ENCODE measurements at places on chromosomes 7 and 10.

DNA sequence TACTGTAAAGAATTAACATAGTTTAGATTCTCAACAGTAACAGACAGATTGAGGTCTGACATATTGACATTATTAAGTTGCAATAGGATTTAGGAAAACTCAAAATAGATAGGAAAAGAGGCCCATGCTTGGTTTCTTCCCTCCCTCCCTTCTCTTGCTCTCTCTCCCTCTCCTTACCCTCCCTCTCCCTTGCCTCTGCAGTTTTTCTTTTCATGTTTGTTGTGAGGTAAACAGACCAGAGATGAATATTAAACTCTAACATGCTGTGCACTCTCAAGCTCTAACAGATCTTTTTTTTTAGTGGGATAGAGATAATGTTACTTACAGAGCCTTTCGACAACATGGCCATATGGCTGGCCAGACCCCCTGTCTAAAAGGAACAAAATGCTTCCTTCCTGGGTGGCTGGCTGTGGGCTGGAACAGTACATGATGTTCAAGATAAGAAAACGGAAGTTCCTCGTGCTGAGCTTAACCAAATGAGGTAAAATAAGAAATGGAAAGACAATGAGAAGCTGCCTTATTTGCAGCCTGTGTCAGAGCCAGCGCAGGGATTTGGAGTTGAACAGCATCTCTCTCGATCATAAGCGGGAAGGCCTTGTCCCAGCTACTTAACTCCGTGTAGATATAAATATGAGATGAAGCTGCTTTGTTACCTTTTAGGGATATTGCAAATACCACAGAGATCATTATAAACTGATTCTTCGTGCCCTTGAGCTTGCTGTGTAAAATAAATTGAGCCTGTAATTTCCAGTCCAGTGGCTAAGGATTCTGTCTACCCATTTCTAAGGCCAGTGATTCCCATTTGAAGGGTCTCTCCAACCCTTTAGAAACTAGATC, 391.9 kb upstream of the NPVF start:
- DNase-seq, result no peak

DNA sequence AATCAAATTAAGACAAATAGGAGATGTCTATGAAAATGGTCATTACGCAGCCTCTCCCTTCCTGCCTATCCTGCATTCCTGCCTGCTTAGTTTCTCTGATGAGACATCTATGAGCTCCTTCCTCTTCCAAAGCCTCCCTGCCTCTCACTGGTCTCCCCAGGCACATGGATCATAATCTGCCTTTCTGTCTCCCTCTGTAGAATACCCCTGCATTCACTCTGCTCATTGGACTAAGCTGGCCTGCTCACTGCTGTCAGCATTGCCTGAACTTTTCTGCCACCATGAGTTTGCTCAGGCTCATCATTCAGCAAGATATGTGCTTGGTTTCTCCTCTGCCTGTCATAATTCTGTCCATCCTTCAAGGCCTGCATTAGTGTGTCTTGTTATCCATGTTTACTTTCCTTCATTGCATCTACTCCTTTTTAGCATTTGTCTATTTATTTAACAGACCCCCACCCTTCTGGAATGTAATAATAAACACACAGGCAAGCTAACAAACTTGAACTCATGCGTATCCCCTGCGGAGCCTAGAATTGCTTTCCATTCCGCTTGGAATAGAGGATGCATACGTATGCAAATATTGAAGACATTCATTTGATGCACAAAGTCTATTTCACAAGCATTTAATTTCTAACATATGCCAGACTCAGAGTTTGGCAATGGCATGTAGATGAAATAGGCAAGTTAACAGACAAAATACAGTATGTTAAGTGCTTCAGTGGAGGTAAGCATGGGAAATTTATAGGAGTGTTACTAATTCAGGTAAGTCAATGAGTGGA, 88.3 kb downstream of the PTPRZ1 start:
- peak; percentile 27 for DNase-seq

DNA sequence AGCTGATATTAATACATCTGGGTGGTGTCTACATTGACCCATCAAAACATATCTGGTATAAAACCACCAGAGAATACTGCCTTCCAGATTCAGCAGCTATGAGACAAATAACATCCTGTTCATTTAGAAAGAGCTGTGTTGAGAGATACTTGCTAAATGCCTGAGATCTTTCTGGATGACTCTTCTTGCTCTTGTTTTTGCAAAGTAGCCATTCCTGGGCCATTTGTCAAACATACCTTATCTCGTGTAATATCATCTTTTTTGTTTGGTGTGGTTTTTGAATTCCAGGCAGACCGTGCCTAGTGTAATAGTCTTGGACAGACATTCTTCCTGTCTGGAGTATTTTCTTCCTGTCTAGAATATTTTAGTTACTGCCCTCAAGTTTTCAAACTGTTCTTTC, 74.7 kb upstream of the PRR15 start:
- DNase-seq, result no peak

DNA sequence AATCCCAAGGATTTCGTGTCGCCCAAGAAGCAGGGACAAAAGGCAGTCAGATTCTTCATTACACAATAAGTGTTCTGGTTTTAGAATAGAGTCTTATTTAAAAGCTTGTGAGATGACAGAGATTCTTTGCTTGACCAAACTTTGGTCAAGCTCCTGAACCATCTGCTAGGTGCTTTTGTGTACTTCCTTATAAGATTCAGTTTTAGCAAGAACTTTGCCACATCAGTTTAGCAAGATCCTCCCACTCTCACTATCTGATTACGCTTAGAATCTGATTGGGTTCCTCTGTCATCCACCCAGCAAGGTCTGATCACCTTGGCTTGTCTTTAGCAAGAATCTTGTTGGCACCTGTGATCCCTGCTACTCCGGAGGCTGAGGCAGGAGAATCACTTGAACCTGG, 38.2 kb upstream of the SDHAF3 start:
- no peak for DNase-seq

GRCh38 chr10:122974023-122974422, 6.2 kb upstream of the PSTK start:
- no peak for DNase-seq

GRCh38 chr10:45591280-45591679, 81.3 kb downstream of the ZFAND4 start:
- DNase-seq, result no peak

Data from RCC 7860 (cell line).